ENCODE measurements at places on chromosomes 11 and 22.
A peak's percentile ranks its signal among the peaks of the same experiment; 100 is the strongest.

- no peak for DNase-seq
Observed at GRCh38 chr11:130999086-130999485, 82.8 kb upstream of the SNX19 start.

GRCh38 chr11:103016031-103016430 is 60.5 kb upstream of the MMP13 start:
- DNase-seq: no peak

- DNase-seq: peak; percentile 97
Observed at GRCh38 chr11:68121067-68121899, at the start of gene CHKA. TSS of gene CHKA (minus strand) at chr11:68121388. CDS start at chr11:68121177, 211 bp downstream.

GRCh38 chr11:47566149-47566698 is 825 bp downstream of the PTPMT1 start:
- no peak for DNase-seq

GRCh38 chr11:32960553-32961164 is 55.0 kb upstream of the DEPDC7 start:
- DNase-seq: peak; percentile 76

GRCh38 chr11:34408580-34409172 is 30.1 kb upstream of the CAT start:
- no peak for DNase-seq

DNA sequence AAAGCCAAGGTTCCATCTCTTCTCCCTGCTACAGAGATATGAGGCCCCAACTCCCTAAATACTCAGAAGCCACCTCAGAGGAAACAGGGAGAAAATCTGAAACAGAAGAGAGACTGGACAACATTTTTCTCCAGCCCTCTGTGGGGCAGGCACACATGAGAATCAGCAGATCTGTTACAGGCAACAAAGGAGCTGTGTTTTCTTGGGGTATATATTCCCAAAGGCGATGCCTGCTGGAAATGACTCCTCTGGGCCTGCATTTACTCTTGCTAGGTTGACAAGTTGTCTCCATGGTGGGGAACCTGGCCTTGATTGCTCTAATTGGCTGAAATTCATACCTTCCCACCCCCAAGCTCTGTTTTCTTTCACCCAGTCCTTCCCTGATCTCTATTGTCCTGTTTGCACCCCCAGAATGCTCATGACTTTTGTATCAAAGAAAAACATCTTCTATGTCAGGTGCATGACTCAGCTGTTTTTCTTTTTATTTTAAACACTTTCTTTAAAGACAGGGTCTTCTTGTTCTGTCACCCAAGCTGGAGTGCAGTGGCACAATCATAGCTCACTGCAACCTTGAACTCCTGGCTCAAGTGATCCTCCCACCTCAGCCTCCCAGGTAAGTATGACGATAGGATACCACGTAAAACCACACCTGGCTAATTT is 23.5 kb upstream of the P2RY6 start:
- DNase-seq: no peak

- no peak for DNase-seq
Observed at GRCh38 chr22:42172773-42173172, 42.2 kb upstream of the CYP2D6 start.

GRCh38 chr11:110217223-110217877 is 79.1 kb downstream of the RDX start:
- DNase-seq: no peak

DNA sequence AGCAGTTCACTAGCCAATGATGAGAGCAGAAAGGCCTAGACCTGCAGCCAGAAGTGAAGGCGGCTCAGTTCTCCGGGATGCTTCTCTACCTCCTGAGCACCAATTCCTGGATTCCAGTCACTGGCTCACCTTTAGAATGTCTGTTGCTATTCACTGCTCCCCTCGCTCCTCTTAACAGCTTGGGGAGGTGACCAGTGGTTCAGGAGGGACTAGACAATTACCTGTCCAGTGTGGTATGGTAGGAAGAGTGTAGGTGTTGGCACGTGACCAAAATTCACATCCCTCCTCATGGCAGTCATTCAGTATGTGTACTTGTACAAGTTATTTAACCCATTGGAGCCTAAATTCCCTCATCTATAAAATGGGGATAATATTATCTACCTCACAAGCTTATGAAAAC is 4.0 kb downstream of the THRSP start:
- no peak for DNase-seq

DNA sequence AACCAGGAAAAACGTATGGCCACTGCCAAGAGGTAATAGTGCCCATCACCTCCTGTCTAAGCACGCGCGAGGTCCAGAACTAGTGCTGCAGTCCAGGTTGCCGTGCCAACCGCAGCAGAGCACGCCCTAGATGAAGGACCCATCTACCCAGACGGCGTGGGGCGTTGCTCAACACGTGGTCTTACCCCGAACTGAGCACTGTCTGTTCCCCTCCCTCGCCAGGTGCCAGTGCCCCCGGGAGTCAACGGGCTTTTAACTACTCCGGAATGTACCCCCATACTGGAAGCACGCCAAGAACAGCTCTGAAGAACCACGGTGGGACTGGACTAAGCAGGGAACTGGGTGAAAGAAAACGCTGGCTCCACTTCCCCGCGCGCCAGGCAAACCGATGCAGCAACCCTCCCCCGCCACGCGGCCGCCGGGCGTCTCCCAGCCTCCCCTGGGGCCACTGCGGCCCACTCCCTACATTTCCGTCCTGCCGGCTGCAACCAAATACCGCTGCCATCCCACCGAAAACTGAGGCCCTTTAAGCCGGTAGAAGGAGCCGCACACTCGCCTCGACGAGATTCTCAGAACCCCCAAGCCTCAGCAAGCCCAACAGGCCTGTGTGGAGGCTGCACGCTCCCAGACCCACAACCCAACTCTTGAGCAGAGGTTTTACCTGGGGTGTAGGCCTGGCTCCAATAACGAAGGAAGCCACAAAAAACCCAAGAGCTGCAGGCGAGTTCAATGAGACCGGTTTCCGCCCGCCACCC is at the start of gene HSPA8:
TSS of gene HSPA8 (minus strand) at position 734 of the 755 bp plus-strand sequence. CDS start 812 bp downstream, outside the sequence.
- DNase-seq: peak; percentile 69

DNA sequence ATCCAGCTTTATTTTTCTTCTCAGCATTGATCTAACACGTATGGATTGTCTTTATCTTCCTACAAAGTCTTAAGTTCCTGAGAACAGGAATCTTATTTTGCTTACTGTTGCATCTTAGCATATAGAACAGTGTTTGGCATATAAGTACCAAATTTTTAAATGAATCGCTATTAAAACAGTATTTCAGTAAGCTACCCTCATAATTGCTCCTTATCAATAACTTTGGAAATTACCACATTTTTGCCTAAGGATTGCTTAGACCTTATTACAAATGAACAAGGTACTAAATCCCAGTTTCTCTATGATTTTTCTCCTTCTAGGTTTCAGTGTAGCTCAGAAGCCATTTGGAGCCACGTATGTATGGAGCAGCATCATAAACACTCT is 9.7 kb downstream of the DEPDC7 start:
- no peak for DNase-seq

DNA sequence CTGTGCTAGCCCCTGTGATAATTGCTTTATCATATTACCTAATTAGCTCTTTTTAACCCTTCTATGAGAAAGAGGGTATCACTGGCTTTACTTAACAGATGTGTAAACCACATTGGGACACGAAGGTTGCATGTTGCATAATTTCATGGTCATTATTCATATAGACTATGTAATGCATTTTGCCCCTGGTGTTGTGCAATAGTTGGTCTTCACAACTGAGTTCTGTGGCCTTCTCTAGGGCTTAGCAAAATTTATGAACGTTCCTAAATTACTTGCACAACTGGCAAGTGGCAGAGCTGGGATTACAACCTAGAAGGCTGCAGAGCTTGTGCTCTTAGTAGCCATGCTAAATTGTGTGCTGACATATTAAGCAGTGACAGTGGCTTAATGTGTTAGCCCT is 34.6 kb upstream of the PDGFD start:
- no peak for DNase-seq

- DNase-seq: no peak
Observed at GRCh38 chr11:47991266-47991830, 11.0 kb downstream of the PTPRJ start.

GRCh38 chr11:63557570-63557969 is 5.6 kb downstream of the PLAAT2 start:
- DNase-seq: no peak

GRCh38 chr11:58502004-58502403 is 5.9 kb downstream of the OR5B21 start:
- DNase-seq: no peak

DNA sequence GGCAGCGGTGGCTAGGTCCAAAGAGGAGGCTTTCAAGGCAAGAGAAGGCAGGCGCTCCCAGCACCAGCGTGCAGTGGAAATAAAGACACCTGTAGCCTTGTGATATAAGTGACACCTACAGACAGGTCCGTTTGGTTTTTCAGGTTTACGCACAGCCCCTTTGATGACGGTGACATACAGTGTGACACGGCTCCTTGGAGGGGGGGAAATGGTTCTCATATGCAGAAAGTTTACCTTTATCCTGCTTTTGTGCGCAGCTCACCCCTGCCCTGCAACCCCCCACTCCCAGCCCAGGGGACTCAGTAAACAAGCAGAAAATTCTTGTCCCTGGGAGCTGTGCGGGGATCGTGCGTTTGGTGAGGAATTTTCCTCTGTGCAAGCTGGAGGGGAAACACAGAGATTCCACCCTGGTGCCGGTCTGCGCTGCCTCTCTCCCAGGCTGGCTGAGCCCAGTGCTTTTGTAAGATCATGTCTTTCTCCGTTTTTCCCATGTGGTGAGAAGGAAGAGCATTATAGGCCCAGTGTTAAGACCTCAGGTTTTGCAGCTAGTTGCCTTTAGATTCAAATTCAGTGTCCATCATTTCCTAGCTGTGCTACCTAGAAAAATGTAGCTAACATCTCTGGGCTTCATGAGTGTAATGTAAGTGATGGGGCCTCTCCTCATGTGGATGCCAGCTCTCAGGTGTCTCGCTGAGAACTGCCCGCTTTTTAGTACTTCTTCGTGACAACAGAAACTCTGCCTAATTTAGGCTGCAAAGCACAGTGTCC is at the start of gene ELF5:
TSS of gene ELF5 (minus strand) at position 113 of the 768 bp plus-strand sequence. CDS start 8,045 bp downstream, outside the sequence.
- no peak for DNase-seq

GRCh38 chr11:45704635-45705034 is 39.2 kb upstream of the CHST1 start:
- DNase-seq: no peak

DNA sequence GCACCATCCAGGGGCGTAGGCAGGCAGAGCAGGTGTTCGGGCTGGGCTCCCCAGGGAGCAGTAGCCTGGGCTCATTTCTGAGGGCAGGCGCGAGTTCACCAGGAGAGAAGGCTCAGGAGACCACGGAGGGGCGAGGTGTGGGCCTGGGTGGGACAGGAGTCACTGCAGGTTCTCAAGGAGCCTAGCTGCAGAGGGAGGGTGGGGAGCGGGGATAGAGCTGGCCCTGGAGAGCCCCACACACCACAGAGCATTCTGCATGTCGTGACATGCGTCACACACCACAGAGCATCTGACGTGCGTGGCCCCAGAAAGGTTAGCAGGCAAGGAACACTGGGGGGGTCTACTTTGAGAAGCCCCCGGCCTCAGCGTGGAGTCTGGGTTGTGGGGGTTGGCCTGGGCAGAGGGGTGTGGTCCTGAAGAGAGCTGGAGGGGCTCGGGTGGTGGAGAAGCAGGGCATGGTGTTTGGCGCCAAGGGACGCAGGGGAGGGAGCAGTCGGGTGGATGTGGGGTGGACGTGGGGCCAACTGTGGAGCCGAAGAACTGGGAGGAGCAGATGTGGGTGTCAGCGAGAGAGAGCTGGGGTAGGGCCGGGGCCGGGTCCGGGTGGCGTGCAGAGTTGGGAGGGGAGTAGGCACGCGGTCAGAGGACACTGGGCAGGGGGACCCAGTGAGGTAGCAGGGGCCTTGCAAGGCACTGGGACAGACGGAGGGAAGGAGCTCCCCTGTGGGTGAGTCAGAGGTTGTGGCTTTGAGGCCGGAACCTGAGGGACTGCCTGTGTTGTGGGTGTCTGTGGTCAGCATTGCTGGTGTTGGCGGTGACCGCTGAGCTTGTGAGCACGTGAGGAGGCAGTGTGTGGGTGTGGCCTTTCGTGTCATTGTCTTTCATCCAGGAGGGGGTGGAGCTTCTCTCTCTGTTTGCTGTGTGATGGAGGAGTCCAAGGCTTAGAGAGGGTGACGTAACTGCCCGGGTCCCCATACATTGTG is 25.5 kb downstream of the CTTN start:
- no peak for DNase-seq

DNA sequence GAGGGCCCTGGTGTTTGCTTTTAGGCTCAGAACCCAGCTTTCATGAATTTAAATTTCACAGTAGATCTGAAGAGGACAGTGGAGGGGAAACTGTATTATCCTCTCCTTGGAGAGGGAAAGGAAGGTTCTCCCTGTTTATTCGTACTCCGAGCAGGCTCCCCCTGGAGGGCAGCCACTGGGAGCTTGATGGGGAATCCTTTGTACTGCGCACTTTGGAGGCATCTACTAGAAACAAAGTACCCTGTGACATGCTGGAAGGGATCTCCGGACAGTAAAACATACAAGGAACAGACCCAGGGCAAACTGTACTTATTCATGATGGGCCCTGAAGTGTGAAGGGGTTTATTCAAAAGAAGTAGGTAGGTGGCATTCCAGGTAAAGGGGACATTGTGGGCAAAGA is 27.2 kb downstream of the NAV2 start:
- DNase-seq: no peak

GRCh38 chr11:31921081-31921480 is 110.0 kb upstream of the PAX6 start:
- DNase-seq: no peak

DNA sequence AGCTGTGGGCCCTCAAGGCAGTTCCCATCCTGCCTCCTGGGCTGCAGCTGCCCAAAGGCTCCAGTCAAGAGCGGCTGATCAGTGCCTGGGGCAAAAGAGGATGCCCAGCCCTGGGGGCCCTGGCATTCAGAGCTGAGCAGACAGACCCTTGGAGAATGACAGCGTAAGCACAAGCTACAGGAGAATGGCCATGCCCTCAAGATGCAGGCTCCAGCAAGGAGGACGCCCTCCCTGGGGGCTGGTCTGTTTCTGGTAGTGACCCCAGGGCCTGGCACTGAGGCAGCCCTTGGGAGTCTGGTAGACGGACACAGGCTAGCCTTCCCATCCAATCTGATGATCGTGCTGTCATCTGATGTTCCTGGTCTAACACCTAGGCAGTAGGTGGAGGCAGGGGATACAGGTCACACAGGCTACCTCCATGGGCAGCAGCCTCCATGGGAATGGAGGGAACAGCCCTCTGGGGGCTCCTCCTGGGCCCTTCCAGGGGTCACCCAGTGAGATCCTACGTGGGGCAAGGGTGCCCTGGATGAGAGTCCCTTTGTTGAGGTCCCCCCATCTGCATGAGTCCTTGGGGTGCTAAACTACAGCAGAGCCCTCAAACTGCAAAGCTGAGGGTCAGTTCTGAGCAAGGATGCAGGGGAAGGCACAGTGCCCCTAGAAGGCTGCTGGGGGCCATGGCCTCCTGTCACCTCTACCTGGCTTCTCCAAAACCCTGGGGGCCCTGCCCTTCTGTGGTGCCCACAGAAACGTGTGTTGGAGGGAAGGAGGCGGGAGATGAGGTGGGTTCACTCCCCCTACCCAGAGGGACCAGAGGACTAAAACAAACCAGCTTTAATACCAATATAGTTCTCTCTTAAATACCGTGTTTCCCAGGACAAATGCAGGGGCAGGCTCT is 10.2 kb upstream of the SF1 start:
- DNase-seq: no peak

- no peak for DNase-seq
Observed at GRCh38 chr22:48581796-48582469, 1245.7 kb downstream of the BRD1 start.
